ENCODE measurements at places on chromosomes 4 and X.
A peak's percentile ranks its signal among the peaks of the same experiment; 100 is the strongest.

DNA sequence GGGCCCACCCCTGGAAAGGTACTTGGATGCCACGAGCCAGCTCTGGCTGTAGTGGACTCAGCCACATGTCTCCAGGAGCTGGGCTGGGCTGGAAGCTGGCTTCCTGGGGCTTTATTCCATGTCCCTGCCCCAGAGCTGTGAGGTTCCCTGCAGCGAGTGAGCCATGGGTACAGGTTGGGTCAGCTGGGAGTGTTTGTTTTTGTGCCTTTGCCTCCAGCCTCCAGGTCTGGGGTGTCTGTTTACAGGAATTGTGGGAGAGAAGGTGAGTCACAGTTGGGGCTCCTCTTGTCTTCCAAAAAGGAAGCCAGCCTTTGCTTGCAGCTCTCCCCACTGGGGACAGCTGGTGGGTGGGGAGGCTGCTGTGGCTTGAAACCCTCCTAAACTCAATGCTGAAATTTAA, 21.5 kb downstream of the SORCS2 start:
- no peak for DNase-seq

GRCh38 chr4:110897784-110898183, 274.9 kb upstream of the PITX2 start:
- no peak for DNase-seq

GRCh38 chr4:74433043-74433442, 11.9 kb upstream of the AREG start:
- no peak for DNase-seq

- DNase-seq = peak; percentile 29
Observed at GRCh38 chr4:40196724-40197281, at the start of gene RHOH. RHOH (plus strand) TSS chr4:40197031; CDS start chr4:40243387, 46,356 bp downstream.

DNA sequence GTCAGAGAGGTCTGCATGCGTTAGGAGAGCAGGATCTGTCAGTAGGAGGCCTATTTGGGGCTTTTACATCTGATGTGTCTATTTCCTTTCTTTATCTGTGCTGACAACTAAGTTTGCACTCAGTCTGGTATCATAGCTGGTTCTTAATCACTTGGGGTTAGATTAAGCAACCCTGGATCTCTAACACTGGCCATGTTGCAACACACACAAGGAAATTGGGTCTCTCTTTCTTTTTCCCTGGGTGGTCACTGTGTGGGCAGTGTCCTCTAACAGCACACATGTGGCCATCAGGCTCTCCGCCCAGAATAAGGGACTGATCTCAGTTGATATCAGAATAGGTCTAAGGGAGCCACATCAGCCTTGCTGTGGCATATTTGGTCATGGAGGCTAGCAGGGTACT, 38.9 kb downstream of the IGFBP7 start:
- DNase-seq = no peak

DNA sequence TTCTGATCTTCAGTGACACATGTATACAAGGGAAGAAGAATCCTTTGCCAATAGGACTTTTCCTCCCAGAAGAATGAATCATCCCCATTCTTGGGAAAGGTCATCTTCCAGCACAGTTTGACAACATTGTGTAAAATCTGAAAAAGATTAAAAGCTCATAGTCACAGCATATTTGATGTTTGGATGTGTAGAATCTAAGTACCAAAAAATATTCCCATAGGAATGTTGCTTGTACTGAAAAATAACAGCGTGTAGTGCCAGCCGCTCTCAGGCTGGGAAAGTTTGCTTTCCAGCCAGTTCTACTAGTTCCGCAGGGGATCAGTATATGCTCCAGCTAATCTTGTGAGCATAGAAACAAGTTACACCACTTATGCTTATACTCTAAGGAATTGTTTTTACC, 74.7 kb upstream of the IL13RA1 start:
- no peak for DNase-seq

DNA sequence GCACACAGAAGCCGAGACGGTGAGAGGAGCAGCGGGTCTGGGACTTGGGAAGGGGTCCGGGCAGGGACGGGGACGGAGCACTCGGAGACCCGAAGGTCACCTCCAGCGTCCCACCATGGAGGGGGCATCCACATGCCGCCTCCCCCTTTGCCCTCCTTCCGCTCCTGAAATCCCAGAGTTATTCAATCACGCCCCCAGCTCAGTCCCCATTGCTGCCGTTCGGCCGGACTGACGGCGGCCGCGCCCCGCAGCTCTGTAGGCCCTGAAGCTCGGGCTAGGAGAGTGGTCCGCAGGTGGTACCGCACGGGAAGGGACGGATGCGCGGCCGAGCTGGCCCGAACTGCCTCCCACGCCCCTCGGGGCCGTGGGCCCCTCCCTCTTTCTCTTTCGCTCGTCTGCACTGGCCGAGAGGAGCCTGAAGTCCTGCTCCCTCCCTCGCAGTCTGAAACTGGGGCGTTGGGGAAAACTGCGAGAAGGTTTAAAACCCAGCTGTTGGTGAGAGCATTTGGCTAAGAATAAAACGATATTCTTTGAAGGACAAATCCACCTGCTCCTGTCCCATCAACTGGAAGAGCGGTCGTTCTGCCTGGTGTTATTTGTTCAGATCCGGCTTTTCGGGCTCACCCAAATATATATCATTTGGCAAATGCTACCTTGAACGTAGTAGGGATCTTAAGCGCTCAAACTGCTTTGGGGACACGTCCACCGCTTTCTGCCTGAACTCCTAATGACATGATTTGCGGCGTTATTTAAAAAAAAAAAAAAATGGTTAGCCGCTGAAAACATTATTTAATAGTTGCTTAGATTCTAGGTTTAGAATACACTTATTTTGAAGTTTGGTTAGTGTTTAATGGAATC, 719 bp downstream of the USO1 start:
- no peak for DNase-seq

GRCh38 chr4:132763465-132763864, 385.6 kb upstream of the PCDH10 start:
- DNase-seq = no peak

DNA sequence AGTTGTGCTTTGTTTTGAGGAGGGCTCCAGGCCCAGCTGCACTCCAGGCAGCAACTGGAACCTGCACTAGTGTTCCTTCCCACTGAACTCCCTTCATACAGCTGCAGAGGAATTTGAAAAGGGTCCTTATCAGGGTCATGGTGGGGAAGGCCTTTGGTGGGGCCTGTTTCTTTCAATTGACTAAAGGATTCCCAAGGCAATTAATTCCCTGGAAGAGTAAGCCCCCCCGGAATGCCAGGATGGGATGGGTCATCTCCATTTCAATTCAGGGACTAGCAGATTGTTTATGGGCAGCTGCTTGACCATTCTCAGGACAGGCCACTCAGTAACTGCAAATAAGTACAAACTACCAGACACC, 45.3 kb downstream of the TSC22D3 start:
- no peak for DNase-seq

DNA sequence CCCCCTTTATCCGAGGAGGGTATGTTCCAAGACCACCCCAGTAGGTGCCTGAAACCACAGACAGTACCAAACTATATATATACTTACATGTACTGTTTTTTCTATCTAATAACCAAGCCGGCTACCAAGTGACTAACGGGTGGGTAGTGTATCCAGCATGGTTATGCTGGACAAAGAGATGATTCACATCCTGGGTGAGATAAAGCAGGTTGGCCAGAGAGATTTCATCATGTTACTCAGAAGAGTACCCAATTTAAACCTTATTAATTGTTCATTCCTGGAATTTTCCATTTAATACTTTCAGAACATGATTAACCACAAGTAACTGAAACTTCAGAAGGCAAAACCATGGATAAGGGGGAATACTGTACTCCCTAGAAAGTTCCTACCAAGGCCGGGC, 46.5 kb downstream of the RFC1 start:
- no peak for DNase-seq

DNA sequence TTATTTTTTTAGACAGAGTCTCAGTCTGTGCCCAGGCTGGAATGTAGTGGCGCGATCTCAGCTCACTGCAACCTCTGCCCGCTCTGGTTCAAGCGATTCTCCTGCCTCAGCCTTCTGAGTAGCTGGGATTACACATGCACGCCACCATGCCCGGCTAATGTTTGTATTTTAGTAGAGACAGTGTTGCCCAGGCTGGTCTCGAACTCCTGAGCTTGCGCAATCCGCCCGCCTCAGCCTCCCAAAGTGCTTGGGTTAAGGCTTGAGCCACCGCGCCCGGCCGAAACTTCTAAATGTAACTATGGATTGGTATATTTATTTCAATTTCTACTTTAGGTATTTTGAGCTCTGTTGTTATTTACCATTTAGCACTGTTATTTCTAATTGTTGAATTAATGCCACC, 79.4 kb downstream of the FAM193A start:
- DNase-seq = no peak

DNA sequence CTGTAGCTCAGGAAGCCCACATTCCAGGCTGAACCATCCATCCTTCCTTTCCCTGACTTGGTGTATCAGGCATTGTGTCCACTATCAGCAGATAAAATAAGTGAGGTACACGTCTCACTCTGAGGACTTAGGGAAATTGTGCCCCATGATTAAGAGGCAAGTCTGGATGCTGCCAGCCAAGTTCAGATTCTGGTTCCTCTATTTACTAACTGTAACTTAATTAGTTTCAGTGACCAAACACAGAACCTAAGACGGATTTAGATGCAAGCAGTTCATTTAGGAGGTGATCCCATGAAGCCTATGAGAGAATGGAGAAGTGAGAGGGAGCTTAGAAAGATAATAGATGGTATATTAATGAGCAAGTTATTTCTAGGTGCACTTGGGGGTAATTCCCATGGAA, 56.6 kb upstream of the PACRGL start:
- no peak for DNase-seq

- no peak for DNase-seq
Observed at GRCh38 chrX:131365766-131366165, 76.7 kb upstream of the IGSF1 start.

GRCh38 chr4:44237643-44238042, 211.0 kb downstream of the KCTD8 start:
- DNase-seq = no peak

DNA sequence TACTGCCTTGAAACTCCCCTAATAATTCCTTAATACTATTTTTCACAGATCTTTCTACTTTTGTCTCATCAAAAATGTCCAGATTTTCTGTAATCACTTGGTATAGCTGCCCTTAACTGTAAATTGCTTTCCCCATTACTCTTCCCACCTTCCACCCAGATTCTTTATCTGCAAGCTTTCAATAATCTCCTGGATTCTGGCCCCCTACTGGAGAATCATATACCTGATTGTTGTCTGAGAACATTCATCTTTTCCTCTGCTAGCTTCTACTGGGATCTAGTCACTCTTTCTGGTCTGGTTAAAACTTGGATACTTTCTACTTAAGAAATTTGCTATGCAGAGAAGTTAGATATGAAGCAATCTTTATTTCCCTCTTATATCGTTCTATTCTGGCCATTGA, 552.6 kb downstream of the PCDH19 start:
- DNase-seq = no peak

DNA sequence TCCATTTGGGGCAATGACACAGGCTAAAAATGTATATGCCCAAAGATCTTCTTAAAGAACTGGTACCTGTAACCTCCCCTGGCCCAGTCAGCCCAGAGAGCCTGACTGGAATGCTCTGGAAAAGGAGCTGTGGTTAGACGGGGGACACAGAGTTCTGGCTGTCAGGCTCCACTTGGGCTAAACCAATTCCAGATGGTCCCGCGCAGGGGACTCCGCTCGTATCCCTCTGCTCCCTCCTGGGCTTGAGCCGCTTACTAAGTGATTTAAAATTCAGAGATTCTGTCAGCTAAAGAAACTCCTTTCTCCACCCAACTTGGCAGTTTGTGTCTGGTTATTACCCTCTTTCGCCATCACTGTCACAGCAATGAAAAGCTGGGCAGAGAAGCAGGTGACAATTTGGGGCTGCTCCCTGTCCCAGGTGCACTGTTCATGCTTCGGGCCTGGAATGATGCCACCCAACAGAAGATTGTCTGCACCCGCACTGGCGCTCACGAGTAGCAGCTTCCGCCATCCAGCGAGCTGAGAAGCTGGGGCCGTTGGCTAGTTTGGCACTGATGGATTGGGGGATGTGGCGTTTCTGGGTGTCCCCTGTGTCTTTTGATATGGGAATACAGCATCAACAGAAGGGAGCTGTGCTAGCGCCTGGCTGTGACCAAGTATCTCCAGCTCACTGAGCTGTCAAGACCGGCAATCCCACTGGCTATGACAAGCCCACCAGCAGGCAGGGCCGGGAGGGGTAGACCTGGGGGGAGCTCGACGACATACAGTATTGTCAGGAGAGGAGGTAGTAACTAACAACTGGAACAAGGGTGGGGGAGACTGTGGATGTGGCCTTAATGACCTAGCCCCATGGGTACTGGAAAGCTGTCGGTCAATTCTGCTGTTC, 6.7 kb upstream of the IRAK1 start:
- DNase-seq = no peak

DNA sequence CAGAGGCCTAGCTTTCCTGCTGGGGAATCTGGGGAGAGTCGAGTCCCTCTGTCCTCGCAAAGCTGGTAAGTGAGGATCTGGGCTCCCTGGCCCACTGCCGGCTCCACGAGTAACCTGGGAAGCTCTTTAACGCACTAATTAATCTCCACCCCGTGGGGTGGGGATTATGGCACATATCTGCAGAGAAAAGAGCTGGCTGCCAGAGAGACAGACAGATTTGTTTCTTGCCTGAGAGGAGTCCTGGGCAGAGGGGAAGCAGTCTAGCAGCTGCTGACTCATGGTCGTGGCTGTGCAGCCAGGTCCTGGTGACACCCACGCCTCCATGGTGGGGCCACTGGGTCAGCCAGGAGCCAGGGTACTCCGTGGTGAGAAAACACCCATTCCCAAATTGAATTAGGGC, 14.0 kb downstream of the SORCS2 start:
- no peak for DNase-seq

DNA sequence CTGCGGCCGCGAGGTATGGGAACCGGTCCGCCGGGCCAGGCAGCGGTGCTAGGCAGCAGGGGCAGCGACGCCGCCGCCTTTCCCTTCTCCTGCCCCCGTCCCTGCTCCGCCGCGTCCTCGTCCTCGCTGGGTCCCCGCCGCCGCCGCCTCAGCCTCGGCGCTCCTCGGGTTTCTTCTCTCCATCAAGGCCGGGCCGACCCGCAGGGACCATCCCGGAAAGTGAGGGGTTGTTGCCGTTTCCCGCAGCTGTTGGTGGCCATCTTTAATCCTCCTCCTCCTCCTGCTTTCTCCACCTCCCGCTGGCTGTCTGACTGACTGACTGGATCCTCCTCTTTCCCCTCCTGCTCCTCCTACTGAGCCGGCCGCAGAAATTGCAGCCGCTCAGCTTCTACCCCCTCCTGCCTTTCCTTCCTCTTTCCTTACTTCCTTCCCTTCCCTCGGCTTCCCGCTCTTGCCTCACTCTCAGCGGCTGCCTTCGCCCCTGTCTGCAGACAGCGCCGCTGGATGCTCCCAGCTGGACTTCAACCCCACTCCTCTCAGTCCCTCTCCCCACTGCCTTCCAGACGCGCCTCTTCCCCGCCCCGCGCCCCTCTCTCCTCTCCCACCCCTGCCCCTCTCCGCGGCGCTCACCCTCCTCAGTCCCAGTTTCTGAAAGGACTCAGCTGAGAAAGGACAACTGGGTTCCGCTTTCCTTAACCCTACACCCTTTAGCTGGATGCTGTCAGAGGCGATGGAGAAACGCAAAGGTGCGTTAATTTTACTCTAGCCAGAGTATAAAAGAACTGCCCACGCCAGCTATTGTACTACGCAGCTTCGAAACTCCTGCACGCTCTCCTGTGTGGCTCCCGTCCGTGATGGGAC, at the start of gene WDFY3:
Gene WDFY3, minus strand, starts transcription at position 309 of the 861 bp plus-strand sequence. CDS start 106,099 bp downstream, outside the sequence.
- no peak for DNase-seq

- no peak for DNase-seq
Observed at GRCh38 chr4:180280076-180280475, 1963.1 kb upstream of the TENM3 start.

All from activated T-helper 1 cell treated with anti-CD3 and anti-CD28 coated beads, Interleukin-2, amount 50 U/mL, for 16 hours (primary cell).